ENCODE measurements at places on chromosomes 12 and 14. TPM values are rescaled to one million over a fixed set of nuclear protein-coding genes. Genes with fewer than 3 reads are reported as not detected.

PLEKHG7 gene
- total RNA-seq, result not detected

RASSF8 gene
- 70.1 TPM for total RNA-seq

NEK9 gene
- total RNA-seq, result 112 TPM

SLC2A3 gene
- total RNA-seq, result 4.0 TPM

SLC6A12 gene
- not detected for total RNA-seq

AQP5 gene
- not detected for total RNA-seq

ITPK1 gene
- total RNA-seq, result 84.7 TPM

TBX5 gene
- total RNA-seq, result not detected

NOVA1 gene
- total RNA-seq, result not detected

DEPDC4 gene
- 1.4 TPM for total RNA-seq

OTX2 gene
- total RNA-seq, result not detected

BATF gene
- not detected for total RNA-seq

RNU4-1 gene
- 2,069 TPM for total RNA-seq

KERA gene
- not detected for total RNA-seq

RHOF gene
- 11.6 TPM for total RNA-seq

GPX2 gene
- not detected for total RNA-seq

TAS2R43 gene
- not detected for total RNA-seq

IPO4 gene
- 100 TPM for total RNA-seq

FIGNL2 gene
- not detected for total RNA-seq

ACVRL1 gene
- total RNA-seq, result not detected

MIP gene
- not detected for total RNA-seq

SCYL2 gene
- total RNA-seq, result 47.5 TPM

EFS gene
- total RNA-seq, result not detected

AICDA gene
- not detected for total RNA-seq

APOF gene
- total RNA-seq, result not detected

All from MCF 10A (cell line).